ENCODE measurements at places on chromosomes 7 and 10. TPM values are rescaled to one million over a fixed set of nuclear protein-coding genes. Genes with fewer than 3 reads are reported as not detected.
A peak's percentile ranks its signal among the peaks of the same experiment; 100 is the strongest.

Gene OR6V1
- total RNA-seq, result not detected

DNA sequence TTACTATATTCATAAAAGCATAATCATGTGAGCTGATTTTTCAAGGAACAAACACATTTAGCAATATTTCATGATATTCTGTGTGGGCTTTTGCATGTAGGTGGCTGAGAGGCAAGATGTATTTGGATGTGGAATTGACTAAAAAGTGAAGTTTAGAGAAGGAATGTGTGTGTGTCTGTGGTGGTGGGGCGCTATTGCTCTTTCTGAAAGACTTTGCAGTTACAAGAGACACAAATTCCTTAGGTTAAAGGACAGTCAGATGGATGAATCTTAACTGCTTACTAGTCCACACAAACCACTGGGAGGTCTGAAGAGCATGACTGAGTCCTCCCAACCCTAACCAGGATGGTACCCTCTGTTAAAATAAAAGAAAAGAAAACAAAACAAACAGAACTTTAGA, 200.1 kb downstream of the SDHAF3 start:
- no peaks in the 10 kb centered on the region for H3K4me1 ChIP-seq
- DNase-seq, result no peak
- H3K4me3 ChIP-seq, result no peak overlapping the region
- H3K27ac ChIP-seq, result no peak overlapping the region

- peaks cover 9% of the 10 kb centered on the region for H3K4me1 ChIP-seq
- DNase-seq, result peak; percentile 70
- H3K27ac ChIP-seq, result peak within 1 kb of the TSS; percentile 77
- no peaks in the 10 kb centered on the region for H3K27me3 ChIP-seq
Observed at GRCh38 chr10:73110345-73110849, at the start of gene NUDT13. Gene NUDT13 (plus strand): TSS chr10:73110455. CDS start chr10:73114366, 3,911 bp downstream.

- H3K4me3 ChIP-seq, result no peak overlapping the region
- peaks cover 10% of the 10 kb centered on the region for H3K36me3 ChIP-seq
- no peaks in the 10 kb centered on the region for H3K4me1 ChIP-seq
Observed at GRCh38 chr7:108561047-108561619, 8.4 kb downstream of the THAP5 start.

Gene CNNM1
- total RNA-seq, result 4.4 TPM

Measured in suprapubic skin (tissue), 4 donors.